ENCODE measurements at places on chromosomes 5 and 9.
A peak's percentile ranks its signal among the peaks of the same experiment; 100 is the strongest.

GRCh38 chr9:34346873-34347799, 17.8 kb downstream of the NUDT2 start:
- peak; percentile 39 for DNase-seq

GRCh38 chr5:116739571-116739970, 164.9 kb upstream of the SEMA6A start:
- DNase-seq = no peak

GRCh38 chr9:82467436-82467835, 478.9 kb downstream of the SPATA31D1 start:
- no peak for DNase-seq

GRCh38 chr5:115465431-115465830, 79.1 kb downstream of the FEM1C start:
- no peak for DNase-seq

DNA sequence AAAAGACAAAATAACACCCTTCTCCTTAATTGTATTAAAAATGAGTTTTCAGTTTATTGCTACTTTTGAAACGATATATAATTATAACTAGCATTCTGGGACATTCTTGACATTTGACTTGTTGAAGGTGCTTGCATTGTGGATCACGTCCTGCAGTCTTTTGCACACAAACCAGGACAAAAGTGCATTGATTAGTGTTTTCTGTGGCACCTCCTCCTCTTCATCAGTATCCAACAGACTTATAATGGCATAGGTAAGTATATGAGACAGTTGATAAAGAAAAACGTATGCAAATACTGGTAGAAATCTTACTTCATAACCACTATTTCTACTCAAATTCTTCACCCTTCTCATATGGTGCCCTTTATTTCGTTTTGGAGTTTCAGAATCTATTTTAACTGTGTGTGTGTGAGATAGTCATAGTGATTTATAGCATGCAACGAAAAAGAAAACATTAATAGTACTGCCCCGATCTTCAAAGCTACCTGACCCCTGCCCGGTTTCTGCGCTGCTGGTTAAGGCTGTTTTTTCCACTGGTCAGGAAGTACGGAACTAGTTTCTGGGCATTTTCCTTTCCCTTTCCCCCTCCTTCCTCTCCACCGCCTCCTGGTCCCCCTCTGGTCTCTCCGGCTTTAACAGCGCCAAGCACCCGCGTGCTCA, 639 bp upstream of the RASA1 start:
- no peak for DNase-seq

- no peak for DNase-seq
Measured at GRCh38 chr9:98099346-98099745, 19.7 kb downstream of the TRIM14 start.

GRCh38 chr5:16886793-16887345, 49.2 kb downstream of the MYO10 start:
- no peak for DNase-seq

GRCh38 chr5:74145951-74146350, 494.6 kb downstream of the ENC1 start:
- no peak for DNase-seq

- no peak for DNase-seq
Measured at GRCh38 chr5:149904293-149904886, 40.2 kb downstream of the PDE6A start.

GRCh38 chr5:900781-901180, 8.1 kb downstream of the TRIP13 start:
- no peak for DNase-seq

GRCh38 chr5:121189342-121190305, 662.1 kb upstream of the FTMT start:
- DNase-seq = no peak

DNA sequence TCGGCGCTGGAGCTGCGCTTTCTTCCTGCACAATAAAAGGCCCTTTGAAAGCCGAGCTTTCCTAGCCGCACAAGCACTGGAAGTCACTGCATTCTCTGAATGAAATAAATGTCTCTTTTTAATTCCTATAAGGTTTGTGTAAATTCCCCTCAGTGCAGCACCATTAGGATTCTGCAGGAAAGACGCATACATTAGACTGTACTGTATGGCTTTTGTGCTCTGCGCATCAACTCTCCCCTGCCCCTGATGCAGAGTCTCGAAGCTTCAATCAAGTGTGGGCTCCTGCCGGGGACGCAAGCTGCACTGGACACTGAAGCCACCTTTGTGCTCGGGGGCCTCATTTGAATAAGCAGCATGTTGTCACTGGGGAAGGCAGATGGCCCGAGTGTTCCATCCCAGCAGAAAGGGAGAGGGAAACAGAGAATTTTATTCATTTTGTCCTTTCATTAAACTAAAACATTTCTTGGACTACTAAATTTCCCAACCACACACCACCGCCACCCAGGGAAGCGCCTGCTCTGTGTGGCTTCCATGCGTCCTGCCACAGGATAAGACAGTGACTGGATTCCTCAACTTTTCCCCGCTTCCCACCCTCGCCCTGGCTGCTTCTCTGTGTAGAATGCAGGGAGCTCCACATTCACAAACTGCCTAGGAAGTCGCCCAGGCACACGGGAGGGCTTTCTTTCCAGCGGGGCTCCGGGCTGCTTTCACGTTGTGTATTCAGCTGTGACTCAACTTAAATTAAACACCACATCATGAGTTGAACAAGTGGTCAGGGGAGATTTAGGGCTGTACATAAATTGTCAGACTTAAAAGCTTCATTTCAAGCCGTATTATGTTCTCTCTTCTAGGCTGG, 635.4 kb downstream of the IRX1 start:
- peak; percentile 75 for DNase-seq

Data from neural progenitor cell (in vitro differentiated cells).